ENCODE measurements at places on chromosomes 16 and 17. TPM values are rescaled to one million over a fixed set of nuclear protein-coding genes. Genes with fewer than 3 reads are reported as not detected.

DNA sequence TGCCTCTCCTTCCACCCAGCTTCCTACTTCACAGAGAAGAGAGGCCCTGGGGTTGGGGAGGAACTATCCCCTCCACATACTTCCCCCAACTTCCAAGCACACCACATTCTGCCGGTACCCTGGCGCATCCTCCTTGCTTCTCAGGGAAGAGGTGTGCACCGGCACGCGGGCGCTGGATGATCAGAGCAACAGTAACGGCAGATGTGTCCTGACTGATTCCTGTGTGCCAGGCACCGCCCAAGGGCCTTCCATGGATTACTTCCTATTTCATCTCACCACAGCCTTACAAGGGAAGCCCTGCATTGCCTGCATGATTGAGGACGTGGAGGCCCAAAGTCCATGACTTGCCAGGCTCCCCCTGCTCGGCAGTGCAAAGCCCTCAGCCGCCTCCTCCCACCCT, 21.1 kb upstream of the MLKL start:
- no peak for DNase-seq

DNA sequence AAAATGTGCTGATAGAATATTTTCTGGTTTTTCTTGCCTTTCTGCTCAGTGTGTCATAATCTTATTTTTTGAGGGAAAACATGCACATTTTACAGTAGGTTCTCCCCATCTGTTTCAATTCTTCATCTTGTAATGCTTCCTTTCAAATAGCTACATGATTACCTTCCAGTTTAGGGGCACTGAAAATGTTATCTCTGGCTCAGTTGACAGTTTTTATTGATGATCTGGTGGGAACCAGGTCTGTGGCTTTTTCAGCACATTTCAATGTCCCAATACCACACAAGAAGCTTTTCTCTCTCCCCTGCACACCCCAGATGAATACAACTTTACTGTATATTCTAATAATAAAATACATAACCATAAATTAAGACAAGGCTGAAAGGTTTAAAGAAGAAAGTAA, 36.5 kb downstream of the FTO start:
- no peak for DNase-seq

- no peak for DNase-seq
Measured at GRCh38 chr16:80996688-80997138, 10.0 kb downstream of the CMC2 start.

- DNase-seq = peak; percentile 54
Measured at GRCh38 chr16:12833926-12834325, 30.2 kb upstream of the CPPED1 start.

Gene KRT32
- not detected for total RNA-seq

Gene PHOSPHO1
- total RNA-seq = not detected

- no peak for DNase-seq
Measured at GRCh38 chr16:25959221-25959620, 267.5 kb downstream of the HS3ST4 start.

DNA sequence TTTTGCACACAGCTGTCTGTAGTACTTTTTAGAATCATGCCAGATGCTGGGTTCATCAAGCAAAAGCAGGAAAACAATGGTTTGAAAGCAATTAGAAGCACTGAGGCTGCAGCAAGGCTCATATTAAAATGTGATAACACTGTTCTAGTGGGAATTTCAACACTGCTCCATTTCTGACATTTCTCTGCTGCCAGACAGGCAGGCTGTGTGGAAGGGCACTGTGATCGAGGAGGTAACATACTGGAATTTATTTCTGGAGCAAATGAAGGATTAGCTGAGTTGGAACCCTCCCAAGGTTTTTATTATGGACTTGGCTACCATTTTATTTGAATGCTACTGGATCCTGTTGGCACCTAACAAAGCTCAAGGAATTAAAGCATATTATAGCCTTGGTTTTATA, 66.9 kb downstream of the SKAP1 start:
- no peak for DNase-seq

Gene YPEL2
- total RNA-seq = 2.2 TPM

GRCh38 chr16:85838876-85839585, 39.5 kb downstream of the COX4I1 start:
- no peak for DNase-seq

DNA sequence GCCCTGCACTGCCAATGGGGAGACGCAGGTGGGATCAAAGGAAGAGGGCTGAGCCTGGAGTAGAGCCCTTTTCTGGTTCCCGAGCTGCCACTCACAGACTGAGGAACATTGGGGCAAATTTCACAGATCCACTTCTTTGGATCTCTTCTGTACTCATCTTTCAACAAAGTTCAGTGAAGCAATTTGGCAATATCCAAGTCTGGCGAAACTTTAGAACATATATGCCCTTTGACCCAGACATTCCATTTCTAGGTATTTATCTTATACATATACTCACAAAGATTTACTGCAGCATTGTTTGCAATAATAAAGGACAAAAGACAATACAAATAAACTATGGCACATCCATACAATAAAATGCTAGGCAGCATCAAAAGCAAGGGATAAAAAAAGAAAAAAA, 4.9 kb downstream of the ZDHHC1 start:
- no peak for DNase-seq

- DNase-seq = no peak
Measured at GRCh38 chr17:65576939-65577338, 15.5 kb upstream of the AXIN2 start.

- DNase-seq = peak; percentile 24
Measured at GRCh38 chr17:12180644-12181261, 160.1 kb downstream of the MAP2K4 start.

GRCh38 chr16:11168386-11169051, 87.5 kb downstream of the SOCS1 start:
- no peak for DNase-seq

Gene KRTAP4-5
- total RNA-seq = not detected

DNA sequence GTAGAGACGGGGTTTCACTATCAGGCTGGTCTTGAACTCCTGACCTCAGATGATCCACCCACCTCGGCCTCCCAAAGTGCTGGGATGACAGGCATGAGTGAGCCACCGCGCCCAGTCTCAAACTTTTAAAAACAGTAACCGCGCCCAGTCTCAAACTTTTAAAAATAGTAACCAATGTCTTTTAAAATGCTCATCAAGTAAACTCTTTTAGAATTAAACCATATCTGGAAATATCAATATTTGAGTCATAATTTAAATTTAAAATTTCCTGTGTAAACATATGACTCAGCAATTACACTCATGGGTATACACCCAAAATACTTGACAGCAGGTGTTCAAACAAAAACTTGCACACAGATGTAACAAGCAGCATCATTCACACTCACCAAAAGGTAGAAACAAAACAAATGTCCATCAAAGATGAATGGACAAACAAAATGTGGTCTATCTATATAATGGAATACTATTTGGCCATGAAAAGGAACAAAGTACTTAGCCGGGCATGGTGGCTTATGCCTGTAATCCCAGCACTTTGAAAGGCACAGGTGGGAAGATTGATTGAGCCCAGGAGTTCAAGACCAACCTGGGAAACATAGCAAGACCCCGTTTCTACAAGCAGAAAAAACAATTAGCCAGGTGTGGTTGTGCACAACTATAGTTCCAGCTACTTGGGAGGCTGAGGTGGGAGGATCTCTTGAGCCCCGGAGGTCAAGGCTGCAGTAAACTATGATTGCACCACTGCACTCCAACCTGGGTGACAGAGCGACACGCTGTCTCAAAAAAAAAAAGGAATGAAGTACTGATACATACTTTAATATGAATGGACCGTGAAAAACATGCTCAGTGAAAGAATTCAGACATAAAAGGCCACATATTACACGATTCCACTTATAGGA, 20.2 kb downstream of the ENPP7 start:
- DNase-seq = no peak
